Activated naive CD4-positive, alpha-beta T cell treated with Interleukin-2 at 50 U/mL for 16 hours (primary cell): ENCODE measurements at places on chromosomes 2 and 18.
A peak's percentile ranks its signal among the peaks of the same experiment; 100 is the strongest.

- DNase-seq, result no peak
Measured at GRCh38 chr2:9112079-9112721, 94.4 kb upstream of the ASAP2 start.

GRCh38 chr2:190655113-190655512 is 6.2 kb downstream of the NAB1 start:
- no peak for DNase-seq

GRCh38 chr2:227623226-227623625 is 5.9 kb downstream of the SCYGR4 start:
- DNase-seq, result no peak

GRCh38 chr2:174142290-174142689 is 106.0 kb downstream of the OLA1 start:
- no peak for DNase-seq

DNA sequence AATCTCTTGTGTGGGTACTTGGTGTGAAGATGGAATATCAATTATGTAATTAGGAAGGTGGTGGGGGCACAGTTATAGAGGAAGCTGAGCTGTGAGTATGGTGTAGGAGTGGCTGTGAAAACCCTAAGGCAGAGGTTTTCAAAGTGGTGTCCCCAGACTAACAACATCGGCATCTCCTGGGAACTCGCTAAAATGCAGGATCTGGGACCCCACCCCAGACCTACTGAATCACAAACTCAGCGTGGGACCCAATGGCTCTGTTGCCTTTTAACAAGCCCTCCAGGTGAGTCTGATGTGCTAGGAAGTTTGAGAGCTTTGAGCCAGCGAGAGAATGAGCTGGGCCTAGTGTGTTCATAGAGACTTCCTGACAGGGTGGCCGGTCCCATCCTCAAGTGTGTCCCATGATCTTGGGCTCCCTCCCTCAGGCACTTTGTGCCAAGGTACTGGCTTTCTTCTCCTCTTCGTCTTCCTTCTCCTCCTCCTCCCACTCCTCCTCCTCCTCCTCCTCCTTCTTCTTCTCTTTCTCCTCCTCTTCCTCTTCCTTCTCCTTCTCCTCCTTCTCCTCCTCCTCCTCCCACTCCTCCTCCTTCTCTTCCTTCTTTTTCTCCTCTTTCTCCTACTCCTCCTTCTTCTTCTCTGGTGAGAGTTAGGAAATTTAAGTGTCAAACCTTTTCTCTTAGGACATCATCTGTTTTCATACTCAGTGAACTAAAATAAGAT is 86.6 kb downstream of the PDK1 start:
- no peak for DNase-seq

GRCh38 chr2:229523663-229524062 is 190.7 kb downstream of the DNER start:
- no peak for DNase-seq

DNA sequence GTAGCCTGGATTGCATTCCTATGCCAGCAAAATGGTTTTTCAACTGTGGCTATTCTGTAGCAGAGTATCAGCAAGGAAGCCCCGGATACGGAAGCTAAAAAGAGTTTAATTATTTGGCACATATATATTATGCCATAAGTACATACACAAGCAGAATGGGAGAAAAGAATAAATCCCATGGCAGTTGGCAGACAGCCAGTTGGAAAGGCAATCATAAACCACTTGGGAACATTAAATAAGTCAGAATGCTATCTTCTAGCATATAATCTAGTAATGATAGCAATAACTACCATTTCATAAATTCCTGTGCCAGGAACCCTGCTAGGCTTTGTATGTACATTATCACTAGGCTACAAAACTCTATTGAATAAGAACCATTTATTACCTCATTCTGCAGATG is 26.0 kb downstream of the GALNT5 start:
- no peak for DNase-seq

DNA sequence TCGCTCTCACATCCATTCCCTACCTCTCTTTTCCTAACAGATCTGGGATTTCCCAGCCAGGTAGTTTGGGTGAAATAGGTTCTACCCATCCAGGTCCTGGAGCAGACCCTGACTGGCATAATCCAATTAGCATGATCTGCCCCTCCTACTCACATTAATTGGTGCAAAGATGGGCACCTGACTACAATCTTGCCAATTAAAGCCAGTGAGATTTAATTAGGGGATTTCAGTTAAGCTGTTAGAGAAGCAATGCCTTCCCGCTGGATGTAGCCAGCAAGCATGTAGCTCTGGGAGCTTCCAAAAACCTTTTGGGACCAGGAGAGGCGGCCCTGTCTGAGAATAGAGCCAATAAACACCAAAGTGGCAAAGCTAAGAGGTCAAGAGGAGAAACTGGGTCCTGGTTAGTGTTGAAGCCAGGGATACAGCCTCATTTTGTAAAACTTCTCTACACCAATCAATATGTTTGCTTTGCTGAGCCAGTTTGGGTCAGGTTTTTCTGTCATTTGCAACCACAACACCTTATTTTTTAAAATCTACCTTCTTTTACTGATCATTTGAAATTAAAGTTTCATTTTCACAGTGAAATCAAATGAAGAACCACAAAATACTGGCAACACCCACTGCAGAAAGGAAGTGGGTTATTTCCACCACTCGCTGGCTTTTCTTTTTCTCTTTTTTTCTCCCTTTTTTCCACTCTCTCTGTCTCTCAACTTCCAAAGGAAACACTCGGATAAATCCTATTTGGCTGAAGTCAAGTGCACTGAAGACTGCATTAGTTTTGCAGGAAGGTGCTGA is 3.2 kb upstream of the TTC39C start:
- no peak for DNase-seq

DNA sequence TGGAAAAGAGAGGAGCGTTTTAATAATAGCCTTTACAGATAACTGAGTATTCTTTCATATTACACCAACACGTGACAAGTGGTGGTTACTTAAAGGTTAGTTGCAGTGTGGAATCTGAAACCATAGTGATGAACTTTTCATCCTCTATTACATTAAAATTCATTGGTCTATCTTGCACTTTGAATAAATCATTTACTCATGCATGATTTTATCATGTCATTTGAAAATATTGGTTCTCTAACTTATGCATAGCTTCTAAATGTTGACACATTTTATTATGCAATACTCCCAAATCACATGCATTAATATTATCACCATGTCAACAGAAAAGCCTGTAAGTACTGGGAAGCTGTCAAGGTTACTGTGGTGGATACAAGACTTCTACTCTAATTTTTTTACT is 1432.2 kb downstream of the LRP1B start:
- no peak for DNase-seq

DNA sequence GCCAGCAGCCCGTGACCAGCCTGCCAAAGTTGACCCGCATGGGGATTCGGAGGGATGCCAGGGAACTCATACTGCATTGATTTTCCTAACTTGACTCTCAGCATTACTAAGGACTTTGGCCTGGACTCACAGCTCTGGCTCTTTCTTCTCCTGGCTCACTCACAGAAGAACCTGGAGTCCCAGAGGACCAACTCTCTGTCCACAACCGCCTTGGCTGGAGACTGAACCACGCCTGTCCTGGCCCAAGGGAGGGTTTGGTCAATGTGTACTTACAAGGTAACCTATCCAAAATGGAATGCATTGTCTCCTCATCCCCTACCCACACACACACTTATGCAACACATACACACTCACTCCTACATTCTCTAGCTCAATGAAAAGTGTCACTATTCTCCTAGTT is 135.6 kb upstream of the KLHL29 start:
- no peak for DNase-seq

DNA sequence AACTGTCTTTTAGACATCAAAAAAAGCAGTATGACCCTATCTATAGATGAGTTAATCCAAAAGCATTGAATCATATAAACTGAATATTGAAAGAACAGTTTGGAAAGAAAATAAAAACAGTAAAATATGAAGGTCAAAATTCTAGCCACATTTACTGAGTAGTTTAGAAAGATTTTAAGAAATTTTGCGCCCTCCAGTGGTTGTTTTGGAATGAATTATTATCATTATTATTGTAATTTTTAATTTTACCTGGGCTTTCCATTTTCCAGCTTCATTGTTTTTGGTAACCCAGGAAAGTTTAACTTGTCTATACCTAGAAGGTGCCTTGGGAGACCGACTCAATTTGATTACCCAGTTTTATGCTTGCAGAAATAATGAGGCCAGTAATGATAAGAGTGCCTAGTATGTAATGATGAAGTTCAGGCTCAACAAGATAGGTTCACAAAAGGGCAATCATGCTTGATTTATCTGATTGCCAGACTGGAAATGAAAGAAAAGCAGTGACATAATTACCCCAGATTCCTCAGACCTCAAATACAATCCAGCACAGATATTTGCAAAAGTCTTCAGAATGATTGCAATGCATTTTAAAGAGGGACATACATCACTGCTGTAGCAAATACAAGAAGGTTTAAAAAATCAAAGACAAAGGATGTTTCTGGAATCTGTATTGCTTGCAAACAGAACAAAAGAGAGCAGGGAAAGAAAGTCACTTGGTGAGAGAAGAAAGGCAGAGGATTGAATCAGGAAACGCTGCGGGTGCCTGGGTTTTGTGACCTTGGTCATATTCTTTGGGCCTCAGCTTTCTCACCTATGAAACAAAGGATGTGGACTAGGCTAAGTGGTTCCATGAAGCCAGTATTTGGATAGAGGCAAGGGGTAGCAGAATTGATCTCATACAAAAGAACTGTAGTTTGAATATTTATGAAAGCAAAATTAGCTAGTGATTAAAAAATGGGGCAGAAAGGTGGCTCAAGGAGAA is 153.8 kb downstream of the MAP2 start:
- DNase-seq, result no peak

DNA sequence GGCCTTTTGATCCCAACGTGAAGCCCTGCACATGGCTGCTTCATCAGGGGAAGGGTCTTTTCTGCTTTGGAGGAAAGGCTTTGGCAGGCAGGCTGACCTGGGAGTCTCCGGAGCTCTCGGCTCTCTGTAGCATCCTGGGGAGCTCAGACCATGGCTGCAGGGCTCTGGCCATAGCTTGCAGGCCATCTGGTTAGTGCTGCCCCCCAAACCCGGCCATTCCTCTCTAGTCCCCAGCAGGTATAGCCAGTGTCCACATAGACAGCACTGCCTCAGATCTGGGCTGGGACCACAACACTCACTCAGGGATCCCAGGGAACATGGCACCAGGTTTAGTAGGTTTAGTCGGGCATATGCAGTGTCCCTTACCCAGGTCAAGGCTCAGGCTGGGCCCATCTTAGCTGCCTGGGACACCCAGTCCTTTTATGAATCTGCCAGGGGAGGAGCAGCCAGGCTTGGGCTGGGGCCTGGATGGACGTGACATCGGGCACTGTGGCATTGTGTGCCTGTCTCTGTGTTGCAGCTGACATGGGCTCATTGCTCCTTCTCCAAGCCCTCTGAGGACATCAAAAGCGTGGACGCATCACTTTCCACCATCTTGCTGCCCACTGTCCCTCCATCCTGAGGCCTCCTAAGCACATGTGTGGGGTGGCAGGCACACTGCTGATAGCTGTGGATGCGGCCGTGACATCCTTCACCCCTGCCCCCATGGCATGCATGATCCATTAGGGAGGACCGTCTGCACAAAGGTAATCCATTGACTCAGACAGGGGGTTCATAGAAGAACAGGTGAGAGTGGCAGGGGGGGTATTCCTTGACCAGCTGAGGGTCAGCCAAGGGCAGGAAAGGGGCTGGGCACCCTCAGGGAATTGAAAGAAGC is 19.2 kb upstream of the GPR35 start:
- DNase-seq, result no peak

GRCh38 chr2:109244304-109244582 is 115.2 kb downstream of the SH3RF3 start:
- no peak for DNase-seq

DNA sequence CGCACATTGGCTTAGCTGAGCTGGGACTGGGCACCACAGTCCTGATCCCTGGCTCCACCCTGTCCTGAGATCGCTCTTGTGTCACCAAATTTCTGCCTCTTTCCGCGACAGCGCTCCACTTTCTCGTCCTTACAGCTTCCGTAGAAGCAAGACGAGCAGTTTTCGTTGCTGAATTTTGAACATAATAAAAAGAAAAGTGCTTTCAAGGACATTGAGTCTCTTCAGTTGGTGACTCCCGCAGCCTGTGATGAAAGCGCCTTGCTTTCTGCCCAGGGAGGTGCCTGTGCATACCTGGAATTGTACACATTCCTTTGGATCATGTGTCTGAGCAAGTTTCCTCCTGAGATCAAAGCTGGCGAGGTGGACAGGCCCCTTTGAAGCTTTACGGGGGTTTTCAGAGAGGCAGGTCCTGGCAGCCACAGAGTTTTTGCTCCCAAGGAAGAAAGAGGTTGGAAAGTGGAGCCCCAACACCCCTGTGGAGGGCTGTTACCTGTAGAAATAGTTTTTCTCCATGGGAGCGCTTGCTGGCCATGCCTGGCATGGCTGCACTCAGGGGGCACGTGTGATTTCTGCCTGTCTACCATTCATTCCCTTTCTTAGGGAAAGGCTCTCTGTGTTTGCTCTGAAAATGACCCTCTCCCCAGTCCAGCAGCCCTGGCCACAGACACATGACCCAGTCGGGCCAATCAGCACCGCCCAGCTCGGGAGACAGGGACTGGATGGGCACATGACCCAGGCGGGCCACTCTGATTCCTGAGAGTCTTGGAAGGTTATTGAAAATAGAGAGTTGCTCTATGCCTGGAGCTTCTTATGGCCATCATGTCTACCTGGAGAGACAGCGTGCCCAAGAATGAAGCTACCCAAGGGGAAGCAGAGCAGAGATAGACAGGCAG is 115.6 kb upstream of the OTOS start:
- DNase-seq, result no peak

DNA sequence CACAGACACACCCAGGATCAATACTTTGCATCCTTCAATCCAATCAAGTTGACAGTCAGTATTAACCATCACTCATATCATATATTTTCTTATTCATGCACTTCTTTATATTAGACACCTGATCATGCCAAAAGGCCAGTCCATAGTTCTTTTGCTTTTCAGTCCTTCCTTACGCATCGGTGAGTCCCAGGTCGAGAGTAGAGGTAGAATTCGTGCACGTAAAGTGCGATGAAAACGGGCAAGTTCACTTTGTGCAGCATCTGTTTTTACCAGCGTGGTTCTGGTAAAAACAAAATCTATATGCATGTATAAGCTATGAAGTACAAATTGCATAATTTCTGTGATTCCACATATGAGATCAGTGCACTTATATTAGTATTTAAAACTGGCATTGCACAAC is 1.2 kb upstream of the COPS8 start:
- no peak for DNase-seq

- peak; percentile 70 for DNase-seq
Measured at GRCh38 chr2:136305517-136306192, 187.7 kb upstream of the CXCR4 start.

DNA sequence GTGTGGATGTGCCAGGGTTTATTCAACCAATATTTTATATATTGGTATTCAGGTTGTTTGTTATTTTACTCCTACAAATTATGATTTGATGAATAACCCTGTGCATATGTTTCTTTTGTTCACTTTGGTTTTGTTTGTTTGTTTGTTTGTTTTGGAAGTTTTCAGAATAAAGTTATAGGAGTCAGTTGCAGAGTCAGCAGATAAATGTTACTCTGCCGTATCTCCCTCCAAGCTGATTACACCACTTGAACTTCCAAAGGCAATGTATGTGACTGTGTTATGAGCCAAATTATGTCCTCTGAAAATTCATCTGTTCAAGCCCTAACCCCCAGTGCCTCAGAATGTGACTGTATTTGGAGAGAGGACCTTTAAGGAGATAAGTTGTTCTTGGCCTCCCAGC is 497.5 kb downstream of the TNS1 start:
- no peak for DNase-seq

GRCh38 chr2:158544998-158545397 is 88.2 kb downstream of the PKP4 start:
- DNase-seq, result no peak

GRCh38 chr2:59930430-59930829 is 623.0 kb downstream of the BCL11A start:
- no peak for DNase-seq

GRCh38 chr2:145760781-145761649 is 1241.1 kb upstream of the ZEB2 start:
- DNase-seq, result no peak
